Activated T-cell treated with anti-CD3 and anti-CD28 coated beads for 24 hours (primary cell): ENCODE measurements at places on chromosomes 11 and 22.

DNA sequence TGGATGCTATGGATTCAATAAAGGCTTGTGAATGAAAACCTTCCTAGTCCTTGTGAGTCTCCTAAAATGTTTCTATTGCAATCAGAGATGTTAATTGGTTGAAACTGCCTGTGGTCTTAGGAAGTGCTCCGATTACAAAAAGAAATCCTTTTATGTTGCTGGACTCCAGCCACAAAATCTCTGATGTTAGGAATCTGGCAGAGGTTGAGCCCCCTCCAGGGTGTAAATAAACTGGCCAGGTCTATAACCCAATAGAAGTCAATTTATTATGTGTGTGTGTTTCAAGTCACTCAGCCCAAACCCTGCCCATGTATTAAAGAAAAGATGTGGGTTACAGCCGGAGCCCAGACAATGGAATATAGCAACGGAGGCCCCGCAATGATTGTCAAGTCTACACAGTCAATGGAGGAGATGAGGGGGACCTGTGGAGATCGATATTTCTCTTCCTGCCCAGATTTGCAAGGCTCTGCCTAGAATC is 218.1 kb upstream of the SORL1-AS1 start:
- DNase-seq = no peak

GRCh38 chr11:10955616-10956015 is 97.8 kb upstream of the ZBED5 start:
- no peak for DNase-seq

DNA sequence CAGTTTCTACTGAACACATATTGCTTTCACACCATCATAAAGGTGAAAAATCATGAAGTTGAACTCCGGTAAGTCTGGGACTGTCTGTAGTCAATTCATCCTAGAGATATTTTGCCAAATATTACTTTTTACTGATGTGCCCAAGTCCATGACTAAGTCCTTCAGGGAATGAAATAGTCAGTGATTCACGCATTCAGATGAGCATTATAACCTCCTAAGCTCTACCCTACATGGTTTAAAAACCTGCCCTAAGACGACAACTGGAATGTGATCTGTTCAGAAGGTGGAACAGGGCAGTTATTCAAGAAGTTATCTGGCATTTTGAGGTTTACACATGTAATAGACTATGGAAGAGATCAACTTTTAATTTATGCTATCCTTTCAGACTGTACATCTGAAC is 125.6 kb downstream of the TRPC6 start:
- no peak for DNase-seq

DNA sequence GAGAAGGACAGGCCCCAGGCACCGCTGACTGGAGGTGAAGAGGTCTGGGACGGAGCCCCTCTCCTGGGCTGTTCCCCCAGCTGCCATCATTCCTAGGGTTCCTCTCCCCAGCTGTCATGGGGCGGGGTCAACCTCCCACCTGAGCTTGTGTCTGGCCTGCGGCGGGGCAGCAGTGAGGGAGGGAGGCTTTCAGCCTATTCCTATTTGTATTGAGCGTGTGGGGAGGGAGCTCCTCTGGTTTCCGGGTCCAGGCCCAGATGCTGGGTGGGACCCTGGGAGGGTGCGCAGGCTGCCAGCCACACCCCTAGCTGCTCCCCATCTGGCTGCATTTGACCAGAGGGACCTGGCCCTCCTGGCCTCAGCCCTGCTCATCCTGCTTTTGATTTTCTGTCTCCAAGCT is 13.7 kb downstream of the TSPAN4 start:
- no peak for DNase-seq

GRCh38 chr11:69447786-69448185 is 33.7 kb upstream of the LINC01488 start:
- no peak for DNase-seq
